ENCODE measurements at places on chromosomes 6 and 20.

DNA sequence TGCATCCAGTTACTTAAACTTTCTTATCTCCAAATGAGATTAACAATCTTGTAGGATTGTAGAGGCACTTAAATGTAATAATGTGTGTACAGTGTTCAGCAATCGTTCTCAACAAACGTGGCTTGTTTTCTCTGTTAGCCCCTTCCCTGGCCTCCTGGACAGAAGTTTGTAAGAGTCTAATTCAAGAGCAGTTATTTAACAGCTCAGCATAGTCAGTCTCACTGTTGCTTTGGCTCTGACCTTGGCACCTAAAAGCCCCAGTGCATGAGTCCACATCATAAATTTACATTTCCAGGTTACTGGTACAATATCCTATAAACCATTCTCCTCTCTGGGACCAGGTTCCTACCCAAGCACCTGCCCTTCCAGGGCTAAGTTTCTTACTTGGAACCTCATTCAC, 11.5 kb upstream of the PHF3 start:
- DNase-seq: no peak

GRCh38 chr6:113870917-113871316, 13.8 kb downstream of the MARCKS start:
- DNase-seq: no peak

DNA sequence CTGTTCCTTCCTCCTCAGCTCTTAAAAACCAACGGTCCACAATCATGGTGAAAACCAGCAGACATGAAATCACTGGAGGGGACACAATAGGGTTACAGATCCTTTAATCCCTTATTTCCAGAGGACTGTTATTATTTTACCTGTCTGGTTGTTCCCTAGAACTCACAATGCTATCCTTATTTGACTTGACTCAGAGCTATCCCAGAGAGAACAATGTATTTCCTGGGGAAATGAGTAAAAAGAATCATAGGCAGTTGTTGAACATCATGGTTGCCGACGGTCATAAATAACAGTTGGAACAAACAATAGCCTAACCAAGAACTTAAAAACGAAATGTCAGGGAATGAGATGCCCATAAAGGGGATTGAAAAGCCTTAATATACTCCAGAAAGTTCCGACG, 9.3 kb downstream of the OR2H1 start:
- DNase-seq: no peak

- no peak for DNase-seq
Measured at GRCh38 chr20:32805721-32806120, 14.0 kb upstream of the MAPRE1 start.

GRCh38 chr6:7169296-7169721, 61.5 kb downstream of the RREB1 start:
- no peak for DNase-seq

GRCh38 chr20:23269954-23270353, 80.6 kb upstream of the NXT1 start:
- no peak for DNase-seq

GRCh38 chr6:89585154-89585553, 53.4 kb downstream of the LYRM2 start:
- DNase-seq: no peak

- DNase-seq: no peak
Measured at GRCh38 chr6:17353440-17354175, 39.8 kb upstream of the CAP2 start.

DNA sequence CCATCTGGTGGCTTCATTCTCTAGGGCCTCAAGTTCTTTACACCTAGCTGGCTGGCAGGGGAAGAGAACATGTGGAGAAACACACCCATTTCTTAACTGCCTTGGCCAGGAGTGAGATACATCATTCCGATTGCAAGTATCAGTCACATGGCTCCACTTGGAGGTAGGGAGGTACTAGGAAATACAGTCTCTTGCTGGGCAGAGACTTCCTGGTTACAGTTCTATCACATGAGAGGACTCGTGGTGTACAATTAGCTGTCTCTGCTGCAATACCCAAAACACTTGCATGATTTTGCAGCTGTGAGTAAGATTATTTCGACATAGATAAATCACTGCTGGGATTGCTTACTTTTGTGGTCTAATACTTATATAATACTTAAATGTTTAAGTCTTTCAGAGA, 51.1 kb downstream of the GTF2H5 start:
- DNase-seq: no peak

DNA sequence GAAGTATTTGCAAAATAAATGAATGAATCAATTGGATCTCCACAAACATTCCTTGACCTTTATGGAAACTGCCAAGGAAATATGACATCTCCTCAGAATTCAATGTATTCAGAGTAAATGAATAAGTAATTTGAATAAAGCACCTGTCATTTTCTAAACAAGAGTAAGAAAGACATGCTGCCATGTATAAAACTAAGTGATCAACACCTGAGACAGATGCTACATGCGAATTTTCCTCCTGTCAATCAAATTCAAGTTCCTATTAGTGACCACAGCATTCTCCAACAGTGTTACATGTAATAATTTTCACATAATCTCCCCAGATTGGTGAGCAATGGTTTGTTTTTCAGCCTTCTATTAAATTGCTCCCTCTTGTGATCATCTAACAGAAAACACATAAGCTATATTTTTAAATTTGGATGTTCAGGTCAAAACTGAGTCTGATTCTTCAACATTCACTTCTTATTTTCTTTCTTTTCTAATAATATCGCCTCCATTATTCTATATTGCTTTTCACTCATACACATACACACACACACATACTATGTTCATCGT, 163.2 kb upstream of the RNF217 start:
- no peak for DNase-seq

- no peak for DNase-seq
Measured at GRCh38 chr6:116029535-116029934, 31.2 kb downstream of the FRK start.

DNA sequence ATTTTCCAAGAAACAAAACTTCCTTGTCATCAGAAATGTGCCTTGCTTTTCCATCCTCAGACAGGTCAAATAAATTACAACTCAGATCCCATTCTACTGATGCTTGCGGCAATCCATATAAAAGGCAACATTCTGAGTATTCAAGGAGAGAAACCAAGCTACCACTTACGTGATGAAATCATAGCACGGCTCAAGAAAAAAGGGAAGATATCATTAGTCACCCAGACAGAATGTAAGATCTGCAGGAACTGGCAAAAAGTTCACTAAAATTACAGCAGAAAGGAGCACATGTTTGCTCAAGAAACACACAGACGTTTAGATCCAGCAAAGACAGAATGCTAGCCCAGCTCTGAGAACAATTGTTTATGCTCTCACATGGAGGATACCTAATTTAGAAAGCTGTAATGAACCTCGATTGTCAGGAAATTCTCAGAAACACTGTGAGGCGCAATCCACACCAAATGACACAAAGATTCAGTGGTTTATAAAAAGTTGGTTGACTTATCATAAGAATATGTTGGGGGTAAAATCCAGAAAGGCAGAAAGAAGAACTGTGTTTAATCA, 304.2 kb downstream of the ADGRG6 start:
- no peak for DNase-seq

- no peak for DNase-seq
Measured at GRCh38 chr6:36701401-36701991, 3.9 kb downstream of the RAB44 start.

DNA sequence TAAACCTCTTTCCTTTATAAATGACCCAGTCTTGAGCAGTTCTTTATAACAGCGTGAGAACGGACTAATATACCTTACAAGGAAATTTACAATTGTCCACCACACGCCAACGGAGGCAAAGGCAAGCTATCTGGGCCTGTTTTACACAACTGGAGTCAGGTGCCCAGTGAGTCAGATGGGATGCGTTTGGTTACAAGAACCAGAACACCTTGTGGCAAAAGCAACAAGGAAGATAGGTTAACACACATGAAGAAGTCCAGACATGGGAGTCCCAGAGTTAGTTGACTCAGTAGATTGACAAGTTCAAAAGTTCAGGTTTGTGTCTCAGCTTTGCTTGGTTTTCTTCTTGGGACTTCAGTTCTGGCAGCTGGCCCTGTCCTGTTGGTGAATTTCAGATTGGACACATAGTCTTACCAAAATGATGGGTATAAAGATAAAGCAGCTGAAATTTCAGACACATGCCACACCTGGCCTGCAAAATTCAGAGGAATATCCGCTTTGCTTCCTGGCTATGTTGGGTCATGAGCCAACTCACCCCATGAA, 97.9 kb downstream of the PXDC1 start:
- no peak for DNase-seq

DNA sequence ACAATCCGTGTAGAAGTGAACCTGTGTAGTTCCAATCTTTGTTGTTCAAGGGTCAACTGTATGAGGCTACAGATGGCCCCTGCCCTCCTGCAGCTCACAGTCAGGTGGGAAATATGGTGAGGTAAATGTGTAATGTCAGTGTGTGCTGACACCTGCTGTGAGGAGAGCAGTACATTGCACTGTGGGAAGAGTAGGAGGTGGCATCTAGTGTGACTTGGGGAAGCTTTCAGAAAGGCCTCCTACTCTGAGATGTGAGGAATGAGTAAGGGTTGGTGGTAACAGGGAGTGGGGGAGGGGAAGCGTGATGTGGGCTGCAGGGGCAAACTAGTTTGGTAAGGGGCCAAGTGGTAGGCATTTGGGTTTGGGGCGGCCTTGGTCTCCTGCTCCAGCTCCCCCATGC, 188.8 kb downstream of the FARS2 start:
- no peak for DNase-seq

DNA sequence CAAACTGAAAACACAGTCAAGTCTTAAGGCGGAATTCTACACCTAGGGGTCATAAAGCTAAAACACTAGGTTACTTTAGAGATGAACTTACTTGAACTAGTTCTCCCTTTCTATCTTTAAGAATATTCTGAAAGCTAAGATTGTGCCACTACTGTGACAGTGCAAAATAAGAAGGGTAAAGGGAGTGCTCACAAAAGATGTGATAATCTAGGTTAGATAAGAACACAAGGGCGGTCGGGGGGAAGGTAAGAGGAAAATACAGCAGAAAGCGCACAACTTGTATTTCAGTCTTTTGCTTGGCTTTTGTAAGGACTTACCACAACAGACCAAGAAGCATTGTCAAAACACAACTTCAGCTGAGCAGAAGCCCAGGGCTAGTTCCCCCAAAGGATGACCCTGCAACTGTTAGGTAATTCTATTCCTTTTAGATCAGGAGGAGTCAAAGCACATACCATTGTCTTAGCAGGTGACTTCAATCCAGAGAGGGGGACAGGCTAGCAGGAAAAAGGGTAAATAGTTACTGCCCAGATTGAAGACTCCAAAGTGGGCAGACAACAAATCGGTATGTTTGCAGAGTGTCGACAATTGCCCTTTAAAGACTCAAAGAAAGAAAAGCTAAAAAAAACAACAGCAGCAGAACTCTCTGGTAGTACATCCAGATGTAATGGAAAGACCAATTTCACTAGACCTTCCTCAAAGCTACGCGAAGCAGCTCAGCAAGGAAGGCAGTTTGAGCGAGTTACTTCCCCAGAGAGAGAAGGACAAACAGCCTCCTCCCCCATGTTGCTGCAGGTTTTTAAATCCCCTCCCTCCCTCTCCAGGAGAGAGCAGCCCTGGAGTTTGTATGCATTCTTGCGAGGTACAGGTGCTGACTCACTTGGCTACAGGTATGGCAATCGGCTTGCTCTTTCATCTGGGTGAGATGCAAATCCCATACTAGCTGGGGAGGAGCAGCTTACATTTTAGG, 59.0 kb downstream of the RIPOR2 start:
- no peak for DNase-seq

- no peak for DNase-seq
Measured at GRCh38 chr6:163955096-163955495, 540.6 kb downstream of the QKI start.

GRCh38 chr6:124443541-124443940, 518.7 kb upstream of the RNF217 start:
- DNase-seq: no peak

GRCh38 chr6:149887343-149887742, 10.6 kb downstream of the RAET1E start:
- DNase-seq: no peak

DNA sequence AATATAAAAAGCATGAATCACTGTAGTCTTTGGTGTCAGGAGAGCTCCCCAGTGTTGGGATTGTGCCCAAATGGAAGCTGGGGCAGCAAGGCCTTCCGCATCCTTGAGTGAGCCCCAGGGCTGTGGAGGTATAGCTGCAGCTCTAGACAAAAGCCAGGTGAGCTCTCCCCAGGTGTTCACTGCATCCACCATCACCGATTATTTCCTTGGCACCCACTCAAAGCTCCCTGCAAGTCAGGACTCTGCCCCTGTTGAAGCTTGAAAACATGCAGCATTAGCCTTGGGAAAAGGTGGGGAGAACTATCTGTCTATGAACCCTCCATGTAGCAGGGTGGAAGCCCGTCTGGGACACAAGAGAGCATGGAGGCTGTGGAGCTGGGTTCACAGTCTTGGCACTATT, 228.8 kb downstream of the BMP7 start:
- no peak for DNase-seq

- DNase-seq: no peak
Measured at GRCh38 chr6:134577998-134578397, 260.1 kb upstream of the SGK1 start.

DNA sequence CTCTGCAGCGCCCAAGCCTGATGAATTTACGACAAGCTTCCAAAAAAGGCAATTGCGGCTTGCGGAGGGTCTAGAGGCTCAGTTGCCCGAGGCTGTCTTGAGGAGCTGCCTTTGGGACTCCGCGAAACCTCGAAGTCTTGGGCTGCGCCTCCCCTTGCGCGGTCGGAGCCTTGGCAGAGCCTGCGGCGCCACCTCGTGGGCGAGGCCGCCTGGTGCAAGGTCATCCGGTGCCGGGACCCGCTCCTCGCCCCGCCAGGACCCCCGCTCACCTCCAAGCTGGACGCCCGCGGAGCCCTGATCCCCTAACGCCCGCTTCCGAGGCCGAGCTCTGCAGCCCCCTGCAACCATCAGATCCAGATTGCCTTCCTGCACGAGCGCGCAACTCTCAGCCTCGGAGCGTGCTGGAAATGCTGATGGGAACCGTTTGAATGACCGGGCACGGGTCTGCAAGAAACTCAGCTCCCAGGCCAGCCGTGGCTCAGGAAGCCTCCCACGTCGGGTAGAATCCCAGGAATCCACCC, 14.9 kb upstream of the FAM210B start:
- DNase-seq: peak; percentile 81

DNA sequence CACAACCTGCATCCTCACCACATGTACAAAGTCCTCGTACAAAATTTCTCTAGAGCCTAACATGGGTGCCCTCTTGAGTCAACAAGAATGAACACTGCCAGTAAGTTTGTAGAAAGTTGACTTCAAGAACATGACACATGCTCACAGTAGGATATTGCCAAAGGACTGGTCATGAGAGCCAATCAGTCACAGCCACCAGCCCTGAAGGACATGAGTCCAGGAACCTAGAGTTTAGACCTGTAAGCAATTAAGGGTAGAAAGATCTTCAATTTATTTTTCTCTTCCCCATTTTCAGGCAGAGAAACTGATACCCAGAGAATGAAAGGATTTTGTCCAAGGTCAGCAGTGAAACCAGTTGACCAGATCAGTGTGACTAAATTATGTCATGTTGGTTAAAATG, 96.1 kb downstream of the MAFB start:
- DNase-seq: no peak

GRCh38 chr6:114783783-114784182, 441.0 kb upstream of the HS3ST5 start:
- DNase-seq: no peak

- no peak for DNase-seq
Measured at GRCh38 chr6:151149793-151150192, 90.0 kb upstream of the AKAP12 start.

Data from GM13976 (cell line).